Activated CD4-positive, alpha-beta memory T cell treated with anti-CD3 and anti-CD28 coated beads for 36 hours (primary cell): ENCODE measurements at places on chromosomes 4 and X. TPM values are rescaled to one million over a fixed set of nuclear protein-coding genes. Genes with fewer than 3 reads are reported as not detected.

Gene SPACA5B
- not detected for total RNA-seq

Gene MCF2
- 0.10 TPM for total RNA-seq

Gene MYOZ2
- not detected for total RNA-seq

Gene OTOP1
- total RNA-seq = not detected

Gene ARL9
- total RNA-seq = not detected

Gene PCDH19
- total RNA-seq = not detected

Gene CPLX1
- total RNA-seq = 0.43 TPM

Gene CTAG1B
- total RNA-seq = not detected

Gene SNX12
- total RNA-seq = 42.1 TPM

Gene FGF5
- not detected for total RNA-seq

Gene MAGED4B
- total RNA-seq = 1.9 TPM

Gene OPRPN
- total RNA-seq = not detected

Gene SPANXD
- not detected for total RNA-seq

Gene PITX2
- total RNA-seq = not detected

Gene LIMCH1
- total RNA-seq = not detected

Gene MAGED4
- 1.2 TPM for total RNA-seq

Gene PNCK
- 0.36 TPM for total RNA-seq

Gene NAA11
- not detected for total RNA-seq

Gene ADH7
- total RNA-seq = not detected

Gene MTNR1A
- not detected for total RNA-seq

Gene IGSF1
- total RNA-seq = not detected

Gene ADGRG4
- not detected for total RNA-seq

Gene ACOX3
- 42.3 TPM for total RNA-seq

Gene GYPE
- 0.50 TPM for total RNA-seq

Gene DBET
- total RNA-seq = not detected

Gene WAS
- total RNA-seq = 95.2 TPM

Gene SLC7A11
- total RNA-seq = 3.4 TPM

Gene USP17L13
- not detected for total RNA-seq

Gene TEX13C
- total RNA-seq = not detected

Gene SPANXN3
- total RNA-seq = not detected

Gene FRMD7
- not detected for total RNA-seq

Gene F8A2
- total RNA-seq = not detected

Gene TXLNG
- 15.1 TPM for total RNA-seq

Gene RBM46
- not detected for total RNA-seq

Gene SLC9A7
- total RNA-seq = 17.8 TPM
